ENCODE measurements at places on chromosomes 1 and 21.

DNA sequence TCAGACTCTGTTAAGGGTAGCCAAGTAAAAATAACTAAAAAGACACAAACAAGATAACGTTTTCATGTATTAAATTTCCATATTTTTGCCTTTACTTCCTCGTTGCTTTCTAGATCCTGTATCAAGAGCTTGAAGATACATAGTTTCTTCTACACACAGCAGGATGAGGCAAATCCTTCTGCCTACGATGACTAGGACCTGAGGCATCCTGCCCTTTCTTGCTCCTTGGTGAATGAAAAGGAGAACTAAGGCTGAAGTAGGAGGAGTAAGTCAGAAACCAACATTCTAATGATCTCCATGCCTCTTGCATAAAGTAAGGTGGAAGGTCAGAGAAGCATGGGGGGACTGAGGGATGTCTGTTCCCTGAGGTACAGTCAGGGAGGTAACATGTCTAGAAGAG, 102.6 kb downstream of the GPATCH2 start:
- no peak for DNase-seq

DNA sequence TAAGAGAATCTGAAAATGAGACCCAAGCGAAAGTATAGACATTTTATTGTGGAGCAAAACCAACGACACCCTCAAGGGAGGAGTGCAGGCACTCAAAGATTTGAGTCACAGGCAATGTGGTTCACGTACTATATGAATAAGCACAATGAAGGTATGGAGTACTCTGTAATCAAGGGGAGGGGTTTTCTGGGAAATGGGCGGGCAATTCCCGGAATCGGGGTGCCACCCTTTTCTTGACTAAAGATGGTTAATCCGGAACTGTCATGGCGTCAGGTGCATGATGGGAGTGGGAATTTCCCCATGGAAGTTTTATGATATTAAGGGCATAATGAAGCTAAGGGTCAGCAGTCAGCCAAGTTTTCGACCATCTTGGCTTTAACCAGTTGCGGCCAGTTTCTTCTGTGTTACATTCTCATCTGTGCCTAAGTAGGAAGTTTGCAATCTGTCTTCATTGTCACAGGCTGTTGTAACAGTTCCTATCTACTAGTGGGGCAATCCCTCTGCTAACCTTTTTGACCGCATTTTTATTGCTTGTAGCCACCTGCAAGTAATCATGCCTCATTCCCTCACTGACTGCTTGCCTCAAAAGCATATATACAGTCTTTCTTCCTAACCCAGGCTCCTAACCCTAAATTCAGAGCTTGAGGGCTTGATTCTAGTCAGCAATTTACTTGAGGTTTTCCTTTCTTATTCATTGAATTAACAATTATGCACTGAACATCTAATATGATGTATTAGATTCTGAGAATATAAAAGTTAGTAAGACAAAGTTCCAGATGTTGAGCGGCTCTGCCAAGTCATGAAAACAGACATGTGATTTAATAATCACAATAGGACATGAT, 775 bp upstream of the AIM2 start:
- peak; percentile 81 for DNase-seq

- DNase-seq = no peak
These were observed 14.2 kb downstream of the UTP11 start for GRCh38 chr1:38026592-38027200.

- no peak for DNase-seq
These were observed 10.7 kb downstream of the ENAH start for GRCh38 chr1:225642177-225642576.

GRCh38 chr1:60920561-60920960, 161.8 kb upstream of the NFIA start:
- no peak for DNase-seq

- no peak for DNase-seq
These were observed 4.1 kb upstream of the EVA1B start for GRCh38 chr1:36327421-36328087.

GRCh38 chr1:77680173-77680572, 2.3 kb downstream of the ZZZ3 start:
- DNase-seq = no peak

GRCh38 chr1:99659755-99660210, 13.9 kb downstream of the PALMD start:
- DNase-seq = no peak

- DNase-seq = no peak
These were observed 44.6 kb upstream of the BCL9 start for GRCh38 chr1:147496571-147497210.

DNA sequence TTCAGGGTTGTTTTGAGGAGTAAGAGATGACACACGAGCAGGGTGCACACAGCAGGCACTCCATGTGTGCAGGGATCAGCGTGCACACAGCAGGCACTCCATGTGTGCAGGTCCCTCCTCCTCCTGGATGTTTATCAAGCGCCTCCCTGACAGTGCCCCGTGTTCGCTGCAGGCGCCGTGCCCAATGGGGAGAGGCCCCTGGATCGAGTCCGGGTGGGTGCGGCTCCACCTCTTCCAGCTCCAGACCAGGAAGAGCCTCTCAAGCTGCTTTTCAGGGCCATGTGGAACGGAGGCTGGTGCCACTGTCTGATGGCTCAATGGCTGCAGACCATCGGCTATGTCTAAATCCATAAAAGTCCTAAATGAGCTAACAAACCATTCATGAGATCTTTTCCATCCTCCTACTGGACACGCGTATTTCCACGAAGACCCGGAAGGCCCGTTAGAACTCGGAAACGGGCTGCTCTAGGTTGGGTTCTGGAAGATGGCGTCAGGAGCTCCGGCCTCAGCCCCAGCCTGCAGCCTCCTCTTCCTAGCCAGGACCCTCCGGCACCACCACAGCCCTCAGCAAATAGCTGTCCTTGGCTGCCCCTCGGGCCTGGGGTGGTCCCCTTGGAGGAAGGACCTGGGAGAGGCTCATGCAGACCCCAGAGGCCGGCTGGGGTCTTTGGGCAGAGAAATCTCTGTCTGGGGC, 36.0 kb downstream of the RRP1 start:
- no peak for DNase-seq

DNA sequence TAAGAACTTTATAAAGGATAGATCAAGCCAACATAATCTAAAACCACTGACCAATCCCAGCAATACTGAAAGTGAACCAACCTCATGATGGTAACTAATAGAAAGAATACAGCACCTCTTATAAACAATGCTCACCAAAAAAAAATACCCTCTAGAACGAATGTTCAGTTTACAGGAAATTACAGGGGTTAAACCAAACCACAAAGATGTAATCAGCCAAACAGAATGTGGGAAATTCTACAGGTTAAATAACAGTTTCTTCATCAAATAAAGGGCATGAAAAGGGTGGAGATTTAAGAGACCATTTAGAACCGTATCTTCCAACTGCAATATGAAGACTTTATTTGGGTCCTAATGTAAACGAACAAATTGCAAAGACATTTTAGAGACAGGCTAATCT, 30.4 kb downstream of the ARID4B start:
- no peak for DNase-seq

GRCh38 chr1:228781161-228781808, 46.0 kb downstream of the RHOU start:
- no peak for DNase-seq

DNA sequence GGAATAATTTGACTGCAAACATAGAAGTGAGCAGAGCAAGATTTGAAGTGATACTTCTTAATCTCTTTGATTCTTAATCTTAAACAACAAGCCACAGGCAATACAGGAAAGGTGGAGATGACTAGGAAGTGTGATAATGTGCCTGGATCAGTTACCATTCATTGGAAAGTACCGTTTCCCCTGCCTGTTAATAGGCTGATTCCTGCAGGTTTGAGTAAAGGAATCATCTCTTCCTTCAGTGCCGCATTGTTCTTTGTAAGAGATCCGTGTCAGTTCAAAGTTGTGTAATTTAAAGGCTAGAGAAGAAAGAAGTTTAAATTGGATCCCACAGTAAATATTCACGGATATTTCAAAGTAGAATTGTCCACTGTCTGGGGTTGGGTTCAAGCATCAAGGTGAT, 43.5 kb upstream of the BCL10 start:
- DNase-seq = no peak

DNA sequence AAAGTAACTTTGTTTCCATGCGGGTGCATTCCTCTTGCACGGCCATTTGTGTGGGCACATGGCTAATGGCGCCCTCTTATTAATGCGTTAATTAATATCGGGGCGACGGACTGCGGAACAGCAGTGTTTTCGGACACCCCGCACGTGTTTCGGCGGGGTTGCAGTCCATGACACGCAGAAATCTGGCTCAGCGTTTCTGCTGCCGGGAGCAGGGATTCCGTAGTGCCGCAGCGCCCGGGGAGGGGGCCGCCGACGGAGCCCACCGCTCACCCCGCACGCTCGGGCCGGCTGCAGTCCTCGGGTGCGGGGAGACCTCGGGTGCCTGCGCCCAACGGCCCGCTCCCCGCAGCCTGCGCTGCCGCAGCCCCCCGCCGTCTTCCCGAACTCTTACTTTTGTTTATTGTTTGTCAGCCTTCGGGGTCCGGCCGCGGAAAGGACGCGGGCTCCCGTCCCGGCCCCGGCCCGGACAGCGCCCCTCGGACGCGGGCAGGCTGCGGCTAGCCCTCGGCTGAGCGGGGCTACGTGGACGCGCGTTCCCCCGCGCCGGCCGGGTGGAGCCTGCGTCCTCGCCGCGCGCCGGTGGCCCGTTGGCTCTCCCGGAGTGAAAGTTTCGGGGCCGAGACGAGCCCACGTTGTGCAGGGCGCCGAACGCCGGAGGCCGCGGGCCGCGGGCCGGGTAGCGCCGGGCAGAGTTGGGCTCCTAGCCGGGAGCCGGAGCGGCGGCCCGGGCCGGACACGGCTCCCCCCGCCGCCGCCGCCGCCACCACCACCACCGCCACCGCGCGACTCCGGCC, 849 bp downstream of the NFIA start:
- no peak for DNase-seq

DNA sequence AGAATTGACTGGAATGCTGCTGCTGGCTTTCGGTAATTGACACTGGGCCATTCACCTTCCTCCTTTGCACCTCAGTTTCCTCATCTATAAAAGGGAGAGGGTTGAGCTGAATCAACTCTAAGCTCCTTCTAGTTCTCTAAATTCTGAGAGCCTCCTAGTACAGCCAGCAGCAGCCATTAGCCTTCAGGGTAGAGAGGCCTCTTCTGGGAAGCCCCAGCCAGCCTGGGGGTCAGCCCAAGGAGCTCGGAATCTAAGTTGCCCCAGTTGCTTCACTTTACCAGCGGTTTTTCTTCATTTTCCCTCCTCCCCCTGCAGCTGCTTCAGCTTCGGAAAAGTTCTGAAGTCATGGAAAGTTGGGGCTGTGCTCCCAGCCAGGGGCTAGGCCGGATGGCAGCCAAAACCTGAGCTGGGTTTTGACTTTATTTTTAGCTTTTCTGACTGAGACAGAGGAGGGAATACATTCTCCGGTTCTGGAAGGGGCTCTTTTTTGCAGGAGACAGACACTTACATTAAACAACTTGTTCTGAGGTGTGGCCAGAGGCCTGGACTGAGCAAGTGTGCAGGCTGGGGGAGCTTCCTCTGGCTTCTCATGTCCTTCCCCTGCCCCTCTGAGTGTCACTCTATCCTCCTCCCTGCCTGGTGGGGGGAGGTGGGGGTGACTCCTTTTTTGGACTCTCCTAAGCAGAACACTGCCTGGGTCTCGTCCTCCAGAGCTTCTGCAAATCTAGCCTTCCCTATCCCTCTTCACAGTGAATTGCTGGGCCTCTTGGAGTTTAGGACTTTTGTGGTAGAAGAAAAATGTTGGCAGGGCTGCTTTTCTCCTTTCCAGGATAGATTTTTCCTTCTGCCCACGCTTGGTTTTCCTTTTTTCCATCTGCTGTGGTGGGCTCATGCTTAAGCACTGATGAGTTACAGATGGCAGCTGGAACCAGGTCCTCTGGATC, 14.4 kb downstream of the LMNA start:
- no peak for DNase-seq

DNA sequence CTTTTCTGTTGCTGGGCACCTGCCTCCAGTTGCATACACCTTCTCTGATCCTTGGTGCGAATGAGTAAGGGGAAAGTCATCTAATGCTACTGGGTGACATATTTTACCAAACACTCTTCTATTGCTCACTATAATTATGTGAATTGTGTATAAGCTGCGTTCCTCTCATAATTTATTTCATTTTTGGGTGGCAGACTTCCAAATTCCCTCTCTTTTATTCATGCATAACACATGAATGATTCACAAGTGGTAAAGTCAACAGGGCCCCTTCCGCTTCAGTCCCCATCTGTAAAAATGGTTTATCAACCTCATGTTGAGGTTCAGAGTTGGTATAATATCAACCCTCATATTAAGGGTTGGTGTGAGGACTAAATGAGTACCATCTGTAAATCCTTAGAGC, 3.2 kb upstream of the QSOX1 start:
- no peak for DNase-seq

DNA sequence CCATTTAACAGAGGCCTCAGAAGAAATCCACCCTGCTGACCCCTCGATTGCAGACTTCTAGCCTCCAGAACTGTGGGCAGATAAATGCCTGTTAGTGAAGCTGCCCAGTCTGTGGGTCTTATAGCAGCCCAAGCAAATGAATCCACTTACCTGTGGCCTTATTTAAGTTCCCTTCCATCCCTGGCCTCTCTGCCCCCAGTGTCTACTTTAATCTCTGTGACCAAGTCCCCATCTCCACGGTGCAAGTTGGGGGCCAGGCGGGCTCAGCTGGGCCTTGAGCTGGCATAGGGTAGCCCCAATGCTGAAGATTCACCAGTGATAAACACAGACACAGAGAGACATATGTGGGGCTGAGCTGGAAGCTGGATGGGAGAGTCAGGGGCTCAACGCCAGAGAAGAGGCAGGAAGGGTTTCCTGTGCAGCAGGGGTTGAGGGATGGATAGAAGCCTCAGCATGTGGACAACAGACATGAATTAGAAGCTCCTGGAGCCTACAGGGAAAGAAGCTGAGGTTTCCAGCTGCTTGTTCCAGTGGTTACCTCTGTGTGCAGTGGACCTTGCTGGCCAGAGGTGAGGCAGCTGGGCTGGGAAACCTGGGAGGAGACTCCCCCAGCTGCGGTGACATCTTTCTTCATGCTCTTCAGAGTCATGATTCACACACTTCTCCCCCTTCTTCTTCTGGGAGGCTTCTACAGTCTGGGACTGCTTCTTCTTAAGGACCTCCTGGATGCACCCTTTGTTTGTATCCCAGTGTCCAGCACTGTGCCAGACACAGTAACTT, 13.4 kb upstream of the B3GALT5 start:
- DNase-seq = no peak

DNA sequence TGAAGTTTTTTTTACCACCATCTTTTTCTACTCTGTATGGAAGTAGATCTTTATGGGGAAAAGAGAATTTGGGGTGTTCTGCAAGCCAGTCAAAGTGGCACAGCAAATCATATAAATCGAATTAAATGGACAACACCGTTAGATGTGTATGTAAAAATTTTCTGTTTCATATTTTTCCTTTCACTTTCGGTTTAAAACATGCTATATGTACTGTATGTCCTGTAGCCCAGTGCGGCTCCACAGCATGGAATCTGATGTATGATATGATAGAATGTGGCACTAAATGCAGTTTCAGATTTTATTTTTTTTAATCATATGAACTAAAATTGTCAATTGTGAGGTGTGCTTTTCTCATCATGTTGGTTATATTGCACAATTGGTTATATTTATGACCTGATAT, 32.9 kb downstream of the RAB4A start:
- no peak for DNase-seq

DNA sequence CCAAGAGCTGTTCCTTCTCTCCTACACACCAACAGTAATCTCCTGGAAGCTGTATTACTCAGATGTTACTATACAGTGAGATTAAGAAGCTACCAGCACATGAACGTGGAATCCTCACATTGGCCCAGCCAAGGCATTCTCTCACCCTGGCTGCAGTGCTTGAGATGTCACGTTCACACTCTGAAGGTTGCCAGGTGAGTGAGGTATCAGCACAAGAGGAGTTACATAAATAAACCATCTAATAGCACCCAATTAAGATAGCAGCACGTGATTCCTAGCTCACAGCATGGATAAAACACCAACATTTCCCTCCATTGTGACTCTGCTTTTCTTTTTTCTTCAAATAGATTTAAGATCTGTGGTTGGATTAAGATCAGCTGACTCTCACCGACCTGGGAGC, 182.8 kb downstream of the PLPP3 start:
- DNase-seq = no peak
